ENCODE measurements at places on chromosomes 2 and 18.
A peak's percentile ranks its signal among the peaks of the same experiment; 100 is the strongest.

GRCh38 chr2:16241166-16242160, 301.1 kb downstream of the MYCN start:
- DNase-seq, result no peak

DNA sequence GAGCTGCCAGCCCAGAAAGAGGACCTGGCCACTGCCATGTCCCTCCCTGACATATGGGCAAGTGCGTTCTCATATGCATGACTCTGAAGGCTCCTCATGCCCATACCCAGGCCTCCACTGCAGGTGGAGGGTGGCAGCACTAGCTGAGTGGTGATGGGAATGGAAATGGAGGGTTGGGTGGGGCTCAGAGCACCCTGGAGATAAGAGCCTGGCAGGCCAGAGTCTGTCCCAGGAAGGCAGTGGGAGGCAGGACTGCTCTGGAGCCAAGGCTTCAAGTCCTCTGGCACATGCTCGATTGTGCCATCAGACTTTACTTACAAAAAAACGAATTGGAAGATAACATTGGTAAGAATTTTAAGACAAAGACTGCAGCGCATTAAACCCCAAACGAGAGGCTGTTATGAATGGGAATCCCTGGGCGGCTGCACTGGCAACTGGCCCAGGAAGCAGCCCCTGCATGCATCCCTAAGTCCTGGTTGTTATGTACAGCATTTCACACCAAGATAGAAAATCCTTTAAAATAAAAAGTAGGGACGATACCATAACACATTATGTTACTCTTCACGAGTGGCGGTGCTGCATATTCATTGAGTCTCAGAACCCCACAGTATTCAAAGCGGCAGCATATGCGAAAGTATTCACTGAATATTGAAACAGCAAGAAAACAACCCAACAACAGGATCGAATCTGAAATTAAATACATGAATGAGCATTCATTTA, 81.7 kb upstream of the FAM98A start:
- no peak for DNase-seq

GRCh38 chr2:223363085-223363484, 239.1 kb downstream of the SCG2 start:
- DNase-seq, result no peak

DNA sequence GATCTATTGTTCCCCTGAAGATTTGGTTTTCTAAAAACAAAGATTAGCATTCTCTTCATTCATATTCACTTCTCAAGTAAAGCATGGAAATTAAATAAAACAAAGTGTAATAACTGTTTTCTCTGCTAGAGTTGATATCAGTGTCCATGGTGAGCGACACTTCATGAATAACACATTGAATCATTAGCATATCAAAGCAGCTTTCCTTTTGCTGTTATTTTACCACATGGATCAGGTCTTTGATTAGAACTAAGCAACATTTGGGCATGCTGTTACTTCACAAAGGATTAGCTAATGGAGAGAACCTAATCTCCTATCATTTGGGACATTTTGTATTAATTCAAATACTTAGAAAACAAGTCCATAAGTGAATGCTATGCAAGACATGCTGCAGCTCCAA, 368.8 kb upstream of the CDH19 start:
- no peak for DNase-seq

GRCh38 chr2:162243715-162244114, 470 bp upstream of the FAP start:
- no peak for DNase-seq

- DNase-seq, result no peak
Measured at GRCh38 chr2:235514627-235515363, 21.0 kb downstream of the AGAP1 start.

- DNase-seq, result no peak
Measured at GRCh38 chr18:25284861-25285550, 67.0 kb downstream of the ZNF521 start.

DNA sequence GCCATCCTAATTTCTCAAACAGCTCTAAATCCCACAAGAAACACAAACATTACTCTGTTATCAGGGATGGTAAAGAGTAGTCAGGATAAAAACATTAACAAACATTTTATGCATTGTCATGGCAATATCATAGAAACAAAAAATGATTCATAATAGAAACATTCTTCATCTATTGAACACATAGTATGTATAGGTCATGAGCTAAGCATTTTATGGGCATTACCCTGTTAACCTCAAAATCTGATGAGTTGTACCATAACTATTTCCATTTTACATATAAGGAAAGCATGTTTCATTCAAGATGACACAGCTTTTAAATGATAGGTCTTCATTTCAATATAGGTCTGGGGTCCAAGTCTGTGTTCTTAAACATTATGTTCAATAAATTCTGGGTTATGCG, 344.9 kb downstream of the RND3 start:
- DNase-seq, result no peak

DNA sequence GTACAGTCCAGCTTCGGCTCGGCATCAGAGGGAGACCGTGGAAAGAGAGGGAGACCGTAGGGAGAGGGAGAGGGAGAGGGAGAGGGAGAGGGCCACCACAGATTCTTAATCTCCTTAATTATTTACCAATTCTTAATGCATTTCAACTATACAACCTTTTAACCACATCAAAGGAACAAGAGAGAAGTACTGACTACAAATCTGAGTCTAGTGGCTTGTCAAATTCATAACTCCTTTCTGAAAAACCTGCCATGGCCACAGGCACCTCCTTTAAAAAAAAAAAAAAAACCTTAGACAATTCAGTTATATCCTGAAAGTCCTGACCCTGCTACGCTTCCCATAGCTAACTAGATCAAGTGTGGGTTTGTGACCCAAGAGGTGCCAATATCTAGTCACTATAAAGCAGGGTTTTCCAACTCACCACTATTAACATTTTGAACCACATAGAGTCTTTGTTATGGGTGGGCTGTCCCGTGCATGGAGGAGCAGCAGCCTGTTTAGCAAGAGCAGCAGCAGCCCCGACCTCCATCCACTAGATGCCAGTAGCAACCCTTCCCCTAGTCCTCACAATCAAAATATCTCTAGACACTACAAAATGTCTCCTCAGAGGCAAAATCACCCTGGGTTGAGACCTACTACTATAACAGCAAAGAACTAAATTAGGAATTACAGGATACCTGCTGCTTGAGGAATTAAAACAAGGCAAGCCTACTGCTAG, 6.8 kb downstream of the ESCO1 start:
- DNase-seq, result no peak

DNA sequence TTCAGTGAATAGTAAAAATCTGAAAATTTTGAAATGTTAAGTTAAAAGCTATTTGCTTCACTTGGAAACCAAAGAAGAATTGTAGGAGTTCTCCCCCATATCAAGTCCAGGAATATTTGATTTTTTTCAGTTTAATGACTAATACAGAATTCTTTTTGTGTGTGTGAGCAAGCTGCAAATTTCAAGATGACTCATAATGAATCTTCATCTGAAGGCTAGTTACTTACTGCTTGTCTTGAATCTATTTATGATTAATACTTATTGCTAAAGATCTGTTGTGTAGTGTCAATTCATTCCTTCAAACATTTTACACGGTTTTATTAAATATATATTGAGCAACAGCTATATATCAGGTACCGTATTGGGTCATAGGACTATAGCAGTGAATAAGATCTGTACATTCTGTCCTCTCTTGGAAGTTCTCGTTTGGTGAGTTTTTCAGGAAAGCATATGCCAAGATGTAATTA, 47.8 kb upstream of the CAVIN2 start:
- no peak for DNase-seq

DNA sequence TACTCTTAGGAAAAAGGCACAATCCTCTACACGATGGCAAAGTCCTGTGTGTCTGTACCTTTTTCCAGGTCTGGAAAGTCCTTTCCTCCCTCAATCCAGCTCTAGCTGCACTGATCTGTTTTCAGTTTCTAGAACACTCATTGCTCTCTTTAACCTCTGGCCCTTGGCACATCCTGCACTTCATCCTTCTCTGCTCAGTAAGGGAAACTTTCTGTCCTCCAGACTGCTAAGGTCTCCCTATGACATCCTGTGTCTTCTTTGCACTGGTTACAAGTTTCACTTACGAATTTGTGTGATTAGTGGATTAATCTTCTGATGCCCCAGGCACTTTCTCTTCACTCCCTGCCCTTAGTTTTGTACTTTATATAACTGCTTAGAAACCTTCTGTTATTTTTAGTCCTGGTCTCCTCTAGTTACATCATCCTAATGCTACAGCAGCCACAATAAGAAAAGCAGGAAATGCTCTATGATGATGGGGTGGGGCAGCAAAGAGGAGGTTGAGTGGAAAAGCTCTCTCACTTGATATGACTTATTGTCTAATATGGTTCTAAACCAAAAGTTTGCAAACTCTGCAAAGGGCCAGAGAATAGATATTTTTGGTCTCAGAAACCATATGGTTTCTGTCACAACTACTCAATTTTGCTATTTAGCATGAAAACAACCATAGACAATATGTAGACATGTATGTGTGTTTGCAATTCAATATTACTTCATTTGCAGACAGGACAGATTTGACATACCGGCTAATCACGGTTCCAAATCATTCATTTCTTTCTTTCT, 568.2 kb downstream of the THSD7B start:
- no peak for DNase-seq

GRCh38 chr2:217669831-217670230, 333.0 kb downstream of the TNS1 start:
- DNase-seq, result no peak

DNA sequence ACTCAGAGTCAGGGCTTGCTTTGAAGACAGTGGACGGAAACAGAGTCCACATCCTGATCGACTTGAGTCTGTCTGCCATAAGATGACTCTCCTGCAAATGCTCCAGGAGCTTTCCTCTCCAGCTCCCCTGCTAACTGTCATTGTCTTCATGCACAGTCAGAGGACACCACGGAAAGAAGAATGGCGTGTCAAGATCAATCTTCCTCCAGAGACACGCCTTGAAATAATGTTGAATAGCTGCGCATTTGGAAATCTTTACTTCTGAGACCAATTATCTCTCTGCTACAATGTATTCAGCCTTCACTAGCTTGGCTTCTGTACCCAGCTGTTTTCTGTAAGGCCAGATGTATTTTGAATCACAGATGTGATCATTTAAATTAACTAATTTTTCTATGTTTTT, 457.2 kb downstream of the CDH2 start:
- DNase-seq, result no peak

DNA sequence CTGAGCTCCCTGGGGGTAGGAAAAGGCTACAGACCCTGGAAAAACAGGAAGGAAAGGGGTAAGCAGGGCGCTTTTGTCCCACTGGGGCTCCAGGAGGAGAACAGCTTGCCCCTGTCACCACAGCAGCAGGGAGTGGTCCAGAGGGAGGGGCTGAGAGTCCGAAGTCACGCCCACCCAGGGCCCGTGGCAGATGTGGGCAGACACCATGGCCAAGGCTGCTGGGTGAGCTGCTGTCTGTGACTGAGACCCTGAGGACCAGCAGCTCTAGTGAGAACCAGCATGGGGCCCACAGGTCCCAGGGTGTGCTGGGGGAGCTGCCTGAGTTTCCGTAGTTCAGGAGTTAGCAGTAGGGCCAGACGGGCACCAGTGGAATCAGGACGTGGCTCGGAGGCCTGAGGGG, 162.0 kb downstream of the SPP2 start:
- DNase-seq, result no peak

DNA sequence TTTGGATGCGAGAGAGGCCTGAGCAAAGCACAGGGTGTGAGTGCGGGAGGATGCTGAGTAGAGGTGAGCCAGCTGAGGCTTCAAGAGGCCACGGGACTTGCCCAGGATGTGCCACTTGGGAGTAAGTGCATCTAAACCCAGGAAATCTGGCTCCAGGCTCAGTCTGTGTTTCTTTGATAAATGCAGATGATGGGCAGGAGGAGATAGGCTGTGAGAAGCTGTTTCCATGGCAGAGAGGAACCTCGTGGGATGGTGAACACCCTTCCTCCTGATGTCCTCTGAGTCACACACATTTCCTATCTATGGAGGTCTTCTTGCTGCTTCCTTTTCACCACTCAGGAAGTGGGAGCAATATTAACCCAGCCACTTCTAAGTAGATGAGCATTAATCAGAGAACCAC, 38.4 kb upstream of the CELF4 start:
- no peak for DNase-seq

DNA sequence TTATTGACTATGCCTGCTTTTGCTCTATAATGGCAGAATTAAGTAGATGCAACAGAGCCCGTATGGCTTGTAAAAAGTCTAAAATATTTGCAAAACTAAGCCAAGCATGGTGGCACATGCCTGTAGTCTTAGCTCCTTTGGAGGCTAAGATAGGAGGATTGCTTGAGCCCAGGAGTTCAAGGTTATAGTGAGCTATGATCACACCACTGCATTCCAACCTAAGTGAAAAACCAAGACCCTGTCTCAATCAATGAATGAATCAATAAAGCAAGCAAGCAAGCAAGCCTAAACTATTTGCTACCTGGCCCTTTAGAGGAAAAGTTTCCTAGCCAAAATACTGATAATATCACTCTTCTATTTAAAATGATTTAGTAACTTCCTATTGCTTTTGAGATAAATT, 260.0 kb downstream of the OTX1 start:
- DNase-seq, result no peak

DNA sequence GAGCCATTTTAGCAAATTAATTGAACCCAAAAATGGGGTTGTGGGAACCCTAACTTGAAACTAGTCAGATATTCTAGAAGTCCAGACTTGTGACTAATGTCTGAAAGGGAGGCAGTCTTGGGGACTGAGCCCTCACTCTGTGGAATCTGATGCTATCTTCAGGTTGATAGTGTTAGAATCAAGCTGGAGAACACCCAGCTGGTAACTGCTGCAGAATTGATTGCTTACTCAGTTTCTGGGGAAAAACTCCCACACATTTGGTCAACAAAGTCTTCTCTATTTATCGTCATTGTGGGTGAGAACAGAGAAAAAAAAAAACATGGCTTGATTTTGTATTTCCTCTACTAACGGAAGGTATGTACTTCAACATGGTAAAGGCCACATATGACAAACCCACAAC, 1925.8 kb upstream of the CELF4 start:
- no peak for DNase-seq

DNA sequence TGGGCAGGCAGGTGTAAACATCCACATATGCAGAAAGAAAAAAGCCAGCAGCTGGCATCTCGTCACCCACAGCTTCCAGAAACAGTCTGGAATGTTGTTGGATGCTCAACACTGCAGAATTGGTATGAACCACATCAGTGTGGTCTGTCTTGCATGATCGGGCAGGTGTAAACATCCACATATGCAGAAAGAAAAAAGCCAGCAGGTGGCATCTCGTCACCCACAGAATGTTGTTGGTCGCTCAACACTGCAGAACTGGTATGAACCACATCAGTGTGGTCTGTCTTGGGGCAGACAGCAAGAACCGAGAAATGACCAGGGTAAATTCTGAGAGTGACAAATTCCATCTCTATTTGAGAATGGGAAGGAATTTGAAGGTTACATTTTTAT, 39.6 kb downstream of the DOCK10 start:
- peak; percentile 49 for DNase-seq

DNA sequence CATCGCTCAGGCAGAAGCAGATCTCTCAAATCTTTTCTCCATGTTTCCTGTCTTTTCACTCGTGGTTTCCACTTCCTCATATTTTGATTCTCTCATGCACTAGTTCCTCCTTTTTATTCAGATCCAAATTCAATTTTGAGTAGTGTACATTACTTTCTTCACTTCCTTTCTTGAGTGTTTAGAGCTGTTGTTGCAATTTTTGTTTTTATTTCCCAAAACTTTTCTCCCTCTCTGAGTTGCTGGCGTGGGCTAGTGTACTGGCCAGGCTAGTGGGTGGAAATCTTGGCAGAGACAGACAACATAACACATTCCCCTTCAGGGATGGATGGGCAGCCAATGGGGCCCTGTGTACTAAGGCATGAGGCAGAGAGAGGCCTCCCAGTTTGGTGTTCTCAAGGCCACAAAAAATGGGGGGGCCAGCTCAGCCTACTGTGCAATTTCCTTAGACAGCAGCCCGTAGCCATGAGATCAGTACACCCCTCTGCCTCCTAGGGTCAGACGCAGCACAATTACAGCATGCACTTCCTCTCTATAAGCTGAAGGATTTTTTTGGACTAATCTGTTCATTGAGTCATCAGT, 145.1 kb upstream of the PID1 start:
- no peak for DNase-seq
